Mammary epithelial cell (primary cell): ENCODE measurements at places on chromosomes 4 and X. TPM values are rescaled to one million over a fixed set of nuclear protein-coding genes. Genes with fewer than 3 reads are reported as not detected.

The ABCG2 gene
- polyA plus RNA-seq: 3.1 TPM

The RBMXL3 gene
- not detected for polyA plus RNA-seq

The NXF3 gene
- 0.22 TPM for polyA plus RNA-seq

The CD40LG gene
- polyA plus RNA-seq: not detected

The PRR27 gene
- polyA plus RNA-seq: not detected
